ENCODE measurements at places on chromosomes 5 and 9.

- DNase-seq: no peak
Measured at GRCh38 chr5:32042551-32042961, 131.6 kb downstream of the GOLPH3 start.

DNA sequence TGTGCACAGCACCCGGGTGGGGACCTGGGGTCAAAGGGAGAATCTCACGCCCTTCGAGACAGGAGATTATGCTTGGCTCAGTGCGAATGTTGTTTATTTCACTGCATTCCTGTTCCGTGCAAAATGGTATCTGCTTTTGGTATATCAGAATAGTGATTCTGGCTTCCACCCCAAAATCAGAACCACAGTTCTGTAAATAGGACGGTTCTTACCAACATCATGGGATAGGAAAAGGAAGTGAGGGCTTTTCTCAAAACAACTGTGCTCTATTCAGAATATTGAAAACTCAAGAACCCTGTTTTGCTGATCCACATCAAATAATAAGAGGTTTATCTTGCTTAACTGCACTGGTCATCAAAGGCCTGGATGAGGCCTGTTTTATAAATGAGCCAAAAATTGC is 51.6 kb upstream of the FBXW11 start:
- DNase-seq: no peak

DNA sequence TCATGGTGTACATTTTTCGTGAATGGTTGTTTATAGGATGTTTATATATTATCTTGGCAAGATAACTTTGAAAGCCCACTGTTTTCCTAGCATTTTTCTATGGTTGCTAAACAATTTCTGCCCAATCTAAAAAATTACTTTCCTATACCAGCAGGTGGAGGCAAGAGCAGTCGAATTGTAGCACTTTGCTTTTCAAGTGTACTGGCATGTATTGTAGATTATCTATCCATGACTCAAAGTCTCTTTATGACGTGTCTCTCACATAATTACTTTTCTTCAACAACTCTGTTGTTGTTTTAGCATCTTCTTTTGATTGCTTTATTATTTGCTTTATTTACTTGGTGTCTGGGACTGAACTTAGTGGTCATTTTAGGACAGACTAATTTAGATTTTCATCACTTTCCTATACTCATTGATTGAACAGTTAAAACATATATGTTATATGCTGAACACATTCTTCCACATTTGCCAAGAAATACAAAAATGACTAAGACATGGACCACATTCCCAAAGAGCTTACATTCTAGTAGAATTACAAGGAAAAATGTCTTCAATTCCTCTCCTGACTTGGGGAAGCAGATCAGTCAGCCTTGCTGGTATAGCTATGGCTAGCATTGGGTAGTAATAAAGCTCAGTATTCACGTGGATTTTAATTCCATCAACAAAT is 20.7 kb downstream of the NLN start:
- no peak for DNase-seq

DNA sequence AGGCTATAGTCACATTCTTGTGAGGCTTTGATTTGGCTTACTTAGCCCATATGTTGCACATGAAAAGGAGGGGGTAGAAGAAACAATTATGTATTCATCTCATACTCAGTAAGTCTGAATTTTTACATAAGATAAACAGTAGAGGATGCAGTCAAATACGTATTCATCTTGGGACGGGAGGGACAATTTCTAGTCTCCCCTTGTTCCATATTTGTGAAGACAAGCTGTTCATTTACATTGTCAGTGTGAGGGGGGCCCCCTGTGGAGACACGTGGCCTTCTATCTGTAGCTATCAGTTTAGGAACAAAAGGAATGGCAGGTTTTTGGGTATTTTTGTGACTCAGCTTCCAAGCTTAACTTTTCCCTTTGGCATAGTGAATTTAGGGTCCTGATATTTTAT is 49.2 kb upstream of the PPP1R2B start:
- DNase-seq: no peak

DNA sequence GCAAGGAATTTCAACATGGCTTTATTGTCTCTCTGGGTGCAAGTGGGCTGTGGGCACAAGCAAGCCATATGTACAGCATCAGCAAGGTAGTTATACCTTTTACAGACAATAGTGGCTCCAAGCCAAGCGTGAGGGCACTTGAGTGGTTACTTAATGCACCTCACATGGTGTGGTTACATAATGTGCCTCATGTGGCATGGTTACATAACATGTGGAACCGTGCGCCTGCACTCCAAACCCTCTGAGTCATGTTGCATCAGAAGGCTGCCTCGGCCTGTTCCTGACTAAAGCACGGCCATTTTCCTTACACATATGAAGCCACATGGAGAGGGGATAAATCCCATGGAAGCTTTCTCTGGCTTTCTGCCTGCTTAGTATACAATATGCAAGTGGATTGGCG is 150.9 kb downstream of the OSTF1 start:
- no peak for DNase-seq

DNA sequence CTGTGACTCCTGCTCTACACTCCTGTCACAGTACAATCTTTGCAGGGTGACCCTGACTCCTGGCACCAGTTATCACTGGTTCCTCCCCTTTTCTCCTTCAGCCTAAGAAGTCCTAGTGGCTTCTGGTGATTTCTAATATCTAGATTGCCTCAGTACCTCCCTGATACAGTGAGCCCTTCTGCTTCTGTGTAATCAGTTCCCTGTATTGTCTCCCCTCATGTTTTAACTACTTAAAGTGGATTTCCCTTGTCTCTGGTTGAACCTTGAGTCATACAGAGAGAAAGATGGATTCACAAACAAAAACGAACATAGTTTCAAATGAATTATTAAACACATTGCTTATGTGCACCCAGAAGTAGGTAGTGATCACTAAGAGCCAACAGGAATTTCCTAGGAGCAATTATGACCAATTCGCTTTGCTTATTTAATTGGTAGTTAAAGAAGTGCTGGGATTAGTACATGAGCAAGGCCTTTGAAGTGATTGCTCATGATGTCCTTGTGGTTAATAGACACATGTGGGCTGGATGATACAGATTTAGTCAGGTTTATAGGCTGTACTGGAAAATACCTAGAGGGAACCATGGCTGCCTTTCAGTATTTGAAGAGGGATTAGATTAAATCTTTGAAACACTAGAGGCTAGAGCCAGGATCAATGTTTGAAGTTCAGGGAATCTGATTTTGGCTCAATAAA is 145.8 kb upstream of the MEF2C start:
- no peak for DNase-seq

- DNase-seq: no peak
Measured at GRCh38 chr9:13568405-13568804, 288.9 kb upstream of the MPDZ start.

GRCh38 chr5:76622973-76623596 is at the start of gene F2RL2:
Gene F2RL2, minus strand, starts transcription at chr5:76623403. Its CDS starts 173 bp downstream, at chr5:76623230.
- no peak for DNase-seq

DNA sequence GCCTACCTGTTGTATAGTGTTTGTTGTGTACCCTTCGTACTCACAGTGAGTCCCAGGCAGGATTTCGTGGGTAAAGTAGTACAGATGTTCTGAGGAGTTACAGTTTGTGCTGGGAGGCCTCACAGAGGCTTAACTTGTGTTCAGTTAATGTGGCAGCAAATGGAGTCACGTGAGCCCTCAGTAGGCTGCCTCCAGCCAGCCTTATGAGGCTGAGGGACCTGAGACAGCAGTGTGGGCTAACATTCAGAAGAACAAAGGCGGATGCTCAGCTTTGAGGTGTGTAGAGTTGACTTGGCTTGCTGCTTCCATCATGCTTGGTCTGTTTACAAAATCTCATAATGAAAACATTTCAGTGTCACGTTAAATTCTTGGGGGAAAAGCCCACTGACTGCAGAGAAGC is 118.1 kb downstream of the TRIO start:
- no peak for DNase-seq

Measured in SHP77 treated with DMSO at 0.1 percent for 48 hours (cell line).